ENCODE measurements at places on chromosomes 13 and 19.

DNA sequence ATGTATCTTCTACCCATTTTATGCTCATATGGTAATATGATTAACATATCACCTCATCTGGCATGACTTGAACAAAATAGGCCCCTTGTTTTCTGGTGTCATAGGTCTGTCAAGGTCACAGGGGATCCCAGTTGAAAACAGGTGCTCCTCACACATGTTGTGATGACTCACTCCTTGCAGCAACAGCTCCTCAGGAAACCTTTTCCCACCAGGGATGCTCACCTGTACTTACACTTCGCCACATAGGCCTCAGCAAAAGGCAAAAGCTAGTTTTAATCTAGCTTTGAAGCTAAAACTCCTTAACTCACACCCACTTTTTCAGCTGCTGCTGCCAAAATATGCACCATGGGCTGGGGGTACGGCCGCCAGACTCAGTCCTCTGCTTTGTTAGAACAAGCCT is 110.0 kb upstream of the SOX21 start:
- no peak for ATAC-seq

GRCh38 chr13:21676611-21677021 is 5.7 kb downstream of the FGF9 start:
- ATAC-seq: no peak

GRCh38 chr13:25784119-25784518 is 267.7 kb downstream of the SHISA2 start:
- no peak for ATAC-seq

GRCh38 chr19:49017666-49018351 is 918 bp upstream of the LHB start:
- ATAC-seq: peak; percentile 80

DNA sequence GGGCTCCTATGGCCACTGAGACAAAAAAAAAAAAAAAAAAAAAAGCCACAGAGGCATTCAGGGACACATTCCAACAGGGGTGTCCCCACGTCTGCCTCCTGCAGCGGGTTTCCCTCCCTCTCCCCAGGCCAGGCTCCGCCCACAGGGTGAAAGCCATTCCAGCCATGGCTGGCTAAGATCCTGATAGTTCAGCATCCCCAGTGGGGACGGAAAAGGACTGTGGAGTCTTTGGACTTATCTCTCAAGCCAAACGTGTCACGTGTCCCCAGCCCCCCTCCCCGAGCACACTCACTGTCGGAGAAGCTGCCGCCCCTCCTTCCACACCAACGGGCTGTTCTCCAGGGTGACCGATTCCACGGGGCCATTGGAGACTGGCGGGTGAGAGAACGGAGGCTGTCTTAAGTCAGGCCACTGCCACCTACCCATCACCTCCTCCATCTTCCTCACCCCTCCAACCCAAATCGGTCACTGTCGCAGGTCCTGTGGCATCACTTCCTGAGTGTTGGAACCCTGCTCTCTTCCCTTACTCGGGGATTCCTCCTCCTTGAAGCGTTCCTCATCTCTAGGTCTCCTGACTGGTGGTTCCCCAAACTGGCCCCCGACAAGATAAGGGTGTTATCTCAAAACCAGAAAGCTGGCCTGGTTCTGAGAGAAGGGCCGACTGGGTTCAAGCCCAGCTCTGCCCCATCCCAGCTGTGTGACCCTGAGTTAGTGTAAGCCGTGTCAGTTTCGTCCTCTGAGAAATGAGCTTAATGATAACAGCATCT is 9.1 kb upstream of the FKRP start:
- no peak for ATAC-seq

GRCh38 chr19:5251096-5252065 is 89.2 kb downstream of the PTPRS start:
- no peak for ATAC-seq

DNA sequence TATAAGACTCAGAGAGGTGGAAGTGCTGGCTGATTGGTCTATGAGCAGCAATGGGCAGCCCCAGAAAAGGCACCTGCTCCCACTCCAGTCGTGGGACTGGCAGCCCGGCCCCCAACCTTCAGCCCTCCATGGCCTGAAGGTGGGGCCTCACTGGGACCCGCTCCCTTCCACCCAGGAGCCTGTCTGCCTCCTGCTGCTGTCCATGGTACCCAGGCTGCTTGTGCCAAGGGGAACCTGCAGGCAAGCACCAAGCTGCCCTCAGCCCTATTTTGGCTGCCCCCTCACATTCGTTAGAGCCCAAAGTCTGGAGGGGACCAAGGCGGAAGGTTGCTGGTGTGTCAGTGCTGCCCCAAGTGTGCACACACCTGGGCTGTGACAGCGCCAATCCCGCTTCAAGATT is 2304.9 kb downstream of the PCDH9 start:
- peak; percentile 28 for ATAC-seq

DNA sequence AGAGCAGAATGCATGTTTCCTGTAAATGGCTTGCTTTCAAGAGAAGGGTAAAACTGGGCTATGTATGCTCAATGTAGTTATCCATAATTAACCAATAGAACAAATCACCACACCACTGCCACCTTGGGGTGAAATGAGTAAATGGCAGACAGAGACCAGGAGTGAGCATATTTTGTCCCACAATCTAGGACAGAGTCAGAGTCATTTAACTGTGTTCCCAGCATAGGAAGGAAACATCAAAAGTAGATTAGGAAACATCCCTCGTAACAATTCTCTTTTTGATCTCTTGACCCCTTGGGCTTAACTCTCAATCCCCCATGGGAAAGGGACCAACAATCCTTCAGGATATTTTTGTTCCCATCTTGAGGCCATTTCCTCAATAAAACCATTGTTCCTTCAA is 224.8 kb downstream of the NHLRC3 start:
- peak; percentile 94 for ATAC-seq

DNA sequence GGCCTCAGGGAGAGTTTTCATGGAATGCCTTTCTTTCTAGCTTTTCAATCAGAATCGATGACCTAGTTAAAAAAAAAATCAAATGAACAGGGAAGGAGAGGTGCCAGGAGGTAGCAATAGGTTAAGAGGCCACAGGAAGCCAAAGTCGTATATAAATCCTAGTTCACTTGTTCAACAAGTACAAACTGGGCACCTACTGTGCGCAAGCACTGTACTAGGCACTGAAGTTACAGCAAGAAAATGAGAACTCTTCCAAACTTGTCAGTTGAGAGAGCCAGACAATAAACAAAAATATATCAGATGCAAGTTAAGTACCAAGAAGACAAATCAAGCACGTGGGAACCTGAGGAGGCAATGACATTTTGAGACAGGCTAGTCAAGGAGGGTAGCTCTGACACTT is 6.1 kb downstream of the SUGP2 start:
- no peak for ATAC-seq

DNA sequence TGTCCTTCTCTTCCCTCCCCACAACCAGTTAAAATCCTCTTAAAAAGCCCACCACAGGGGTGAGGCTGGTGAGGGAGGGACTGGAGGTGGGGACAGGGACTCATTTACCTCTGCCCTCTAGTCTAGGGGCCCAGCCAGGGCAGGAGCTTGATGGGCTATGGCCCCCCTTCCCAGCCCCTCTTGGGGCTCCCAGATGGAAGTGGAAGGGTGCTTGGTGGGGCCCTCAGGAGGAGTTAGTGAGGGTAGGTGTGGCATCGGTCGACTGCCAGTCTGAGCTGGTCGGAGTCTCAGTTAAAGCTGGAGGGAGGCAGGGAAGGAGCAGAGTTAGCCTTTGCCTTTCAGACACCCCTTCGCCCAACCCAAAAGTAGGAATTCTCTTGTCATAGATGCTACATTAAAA is 10.5 kb downstream of the ZNF526 start:
- no peak for ATAC-seq

DNA sequence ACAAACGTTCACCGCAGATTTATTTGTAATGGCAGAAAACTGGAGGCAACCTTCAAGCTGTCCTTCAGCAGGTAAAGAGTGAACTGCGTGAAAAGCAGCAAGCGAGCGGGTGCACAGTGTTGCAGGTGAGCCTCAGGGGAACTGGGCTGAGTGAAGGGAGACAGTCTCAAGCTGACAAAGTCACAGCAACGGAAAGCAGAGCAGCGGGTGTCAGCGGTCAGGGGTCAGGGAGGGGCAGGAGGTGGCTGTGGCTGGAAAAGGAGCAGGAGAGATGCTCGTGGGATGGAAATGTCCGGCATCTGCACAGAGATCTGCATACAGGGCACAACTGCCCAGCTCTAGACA is 8.5 kb upstream of the RASA3 start:
- ATAC-seq: no peak

DNA sequence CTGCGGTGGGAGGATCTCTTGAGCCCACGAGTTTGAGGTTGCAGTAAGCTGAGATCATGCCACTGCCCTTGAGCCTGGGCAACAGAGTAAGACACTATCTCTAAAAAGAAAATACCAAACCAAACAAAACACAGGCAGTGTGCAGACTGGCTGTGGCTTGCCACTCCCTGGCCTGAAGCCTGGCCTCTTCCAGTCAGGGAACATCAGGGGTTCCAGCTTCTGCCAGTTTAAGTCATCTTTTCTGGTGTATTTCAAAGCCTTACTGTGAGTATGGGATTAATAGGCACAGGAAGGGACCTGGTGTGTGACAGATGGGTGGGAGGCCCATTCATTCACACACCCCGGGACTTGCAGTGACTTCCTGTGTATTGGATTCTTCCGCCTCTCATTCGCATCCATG is 27.0 kb upstream of the F2RL3 start:
- no peak for ATAC-seq

DNA sequence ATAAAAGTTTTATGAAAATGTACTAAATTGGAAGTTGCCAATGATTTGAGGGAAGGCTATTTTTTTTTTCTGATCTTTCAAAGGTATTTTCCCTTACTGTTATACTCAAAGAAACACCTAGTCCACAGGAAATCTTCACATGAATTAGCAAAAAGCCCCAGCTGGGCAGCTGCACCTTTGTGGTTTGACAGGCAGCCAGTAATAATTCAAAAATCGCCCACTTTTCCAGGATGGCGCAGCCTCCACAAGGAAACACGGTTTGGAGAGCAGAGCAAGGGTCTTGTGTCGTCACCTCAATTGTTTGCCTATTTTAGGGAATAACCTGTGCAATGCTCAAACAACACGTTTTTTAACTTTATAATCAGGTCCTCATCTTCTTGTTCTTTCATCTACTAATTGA is 324.9 kb upstream of the GPC6 start:
- ATAC-seq: no peak

GRCh38 chr13:24644036-24644435 is 36.2 kb upstream of the ATP12A start:
- no peak for ATAC-seq

GRCh38 chr13:87954091-87954490 is 282.9 kb downstream of the SLITRK5 start:
- peak; percentile 96 for ATAC-seq

GRCh38 chr13:73195091-73195490 is 136.3 kb downstream of the KLF5 start:
- ATAC-seq: no peak

GRCh38 chr13:39154041-39154440 is 115.8 kb downstream of the NHLRC3 start:
- no peak for ATAC-seq

DNA sequence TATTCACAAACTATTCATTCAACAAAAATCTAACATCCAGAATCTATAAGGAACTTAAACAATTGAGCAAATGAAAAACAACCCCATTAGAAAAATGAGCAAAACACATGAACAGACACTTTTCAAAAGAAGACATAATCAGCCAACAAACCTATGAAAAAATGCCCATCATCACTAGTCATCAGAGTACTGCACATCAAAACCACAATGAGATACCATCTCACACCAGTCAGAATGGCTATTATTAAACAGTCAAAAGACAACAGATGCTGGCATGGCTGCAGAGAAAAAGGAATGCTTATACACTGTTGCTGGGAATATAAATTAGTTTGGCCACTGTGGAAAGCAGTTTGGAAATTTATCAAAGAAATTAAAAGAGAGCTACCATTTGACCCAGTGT is 487.6 kb downstream of the GPC6 start:
- ATAC-seq: no peak

DNA sequence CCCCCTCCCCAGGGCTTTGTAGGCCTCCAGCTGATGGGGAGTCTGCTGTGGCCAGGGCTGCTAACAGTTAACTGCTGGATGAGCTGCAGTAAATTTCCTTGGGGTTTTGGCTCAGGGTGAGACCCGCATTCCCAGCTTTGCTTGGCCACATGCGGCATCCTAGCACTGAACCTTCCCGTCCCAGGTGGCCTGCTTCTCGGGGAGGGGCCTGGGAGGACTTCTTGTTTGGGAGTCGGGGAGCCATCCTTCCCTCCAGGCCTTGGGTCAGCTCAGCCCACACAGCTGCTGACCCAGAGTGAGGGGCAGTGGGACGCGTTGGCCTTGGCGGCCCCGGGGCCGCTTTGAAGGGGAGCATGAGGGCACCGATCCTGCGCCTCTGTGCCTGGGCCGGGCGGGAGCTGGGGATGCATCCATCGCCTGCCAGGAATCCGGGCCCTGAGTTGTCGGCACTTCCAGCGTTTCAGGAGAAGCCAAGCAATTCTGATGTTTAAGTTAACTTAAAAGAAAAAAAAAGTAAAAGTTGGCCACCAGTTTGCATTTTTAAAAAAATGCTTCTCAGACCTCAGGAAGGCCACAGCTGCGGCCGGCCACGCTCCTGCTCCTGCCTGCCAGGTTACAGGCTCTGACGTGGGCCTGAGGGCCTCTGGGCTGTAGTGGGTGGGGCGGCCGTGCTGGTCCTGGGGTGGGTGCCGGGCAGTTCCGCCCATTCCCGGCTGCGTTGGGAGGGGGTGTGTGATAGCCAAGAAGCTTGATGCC is 27.7 kb downstream of the CRTC1 start:
- ATAC-seq: no peak

GRCh38 chr13:49679246-49679645 is 12.0 kb downstream of the EBPL start:
- ATAC-seq: no peak

- no peak for ATAC-seq
Observed at GRCh38 chr13:44271031-44271455, 102.6 kb upstream of the SERP2 start.

DNA sequence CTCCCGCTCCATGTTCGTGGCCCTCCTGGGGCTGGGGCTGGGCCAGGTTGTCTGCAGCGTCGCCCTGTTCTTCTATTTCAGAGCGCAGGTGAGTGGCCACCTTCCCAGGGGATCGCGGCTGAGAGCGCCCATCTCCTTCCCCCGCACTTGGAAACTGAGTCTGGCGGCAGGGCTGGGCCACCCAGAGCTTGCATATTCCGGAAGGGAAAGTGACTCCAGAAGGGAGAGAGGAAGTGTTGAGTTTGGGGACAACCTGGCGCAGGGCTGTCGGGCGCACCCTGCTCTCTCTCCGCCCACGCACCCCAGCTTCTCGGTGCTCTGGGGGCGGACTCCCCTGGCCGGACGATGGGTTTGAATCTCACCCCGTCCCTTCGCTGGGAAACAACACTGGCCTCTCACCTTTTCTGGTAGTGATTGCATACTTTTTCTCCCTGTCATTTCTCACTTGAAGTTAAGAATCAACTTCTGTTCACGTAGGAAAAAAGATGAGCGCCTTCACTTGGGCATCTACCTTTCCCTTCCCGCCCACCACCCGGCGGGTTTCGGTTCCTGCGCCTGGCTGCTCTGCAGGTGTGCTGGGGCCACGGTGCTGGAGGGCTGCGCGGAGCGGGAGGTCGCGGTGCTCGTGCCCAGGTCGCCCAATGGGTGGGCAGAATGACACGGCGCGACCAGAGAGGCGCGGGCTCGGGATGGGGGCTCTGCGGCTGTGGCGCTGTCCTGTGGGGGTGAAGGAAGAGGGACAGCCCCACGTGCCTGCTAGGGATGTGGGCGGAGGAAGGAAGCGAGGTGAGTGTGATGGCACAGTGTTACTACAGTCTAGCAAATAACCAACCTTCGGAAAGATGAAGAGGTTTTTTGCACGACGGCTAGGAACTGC is 721 bp downstream of the TNFSF11 start:
- ATAC-seq: no peak

- ATAC-seq: no peak
Observed at GRCh38 chr19:58003174-58003828, 681 bp upstream of the ZNF606 start.

GRCh38 chr13:48590141-48590901 is 57.4 kb upstream of the RCBTB2 start:
- ATAC-seq: no peak
